ENCODE measurements at places on chromosomes 3 and 15. TPM values are rescaled to one million over a fixed set of nuclear protein-coding genes. Genes with fewer than 3 reads are reported as not detected.

The SLC12A6 gene
- total RNA-seq = 1.1 TPM

The NRROS gene
- total RNA-seq = not detected

The TM4SF18 gene
- 4.5 TPM for total RNA-seq

GRCh38 chr15:28861031-28861534 lies 12.6 kb upstream of the GOLGA6L7 start:
- no peak for DNase-seq

DNA sequence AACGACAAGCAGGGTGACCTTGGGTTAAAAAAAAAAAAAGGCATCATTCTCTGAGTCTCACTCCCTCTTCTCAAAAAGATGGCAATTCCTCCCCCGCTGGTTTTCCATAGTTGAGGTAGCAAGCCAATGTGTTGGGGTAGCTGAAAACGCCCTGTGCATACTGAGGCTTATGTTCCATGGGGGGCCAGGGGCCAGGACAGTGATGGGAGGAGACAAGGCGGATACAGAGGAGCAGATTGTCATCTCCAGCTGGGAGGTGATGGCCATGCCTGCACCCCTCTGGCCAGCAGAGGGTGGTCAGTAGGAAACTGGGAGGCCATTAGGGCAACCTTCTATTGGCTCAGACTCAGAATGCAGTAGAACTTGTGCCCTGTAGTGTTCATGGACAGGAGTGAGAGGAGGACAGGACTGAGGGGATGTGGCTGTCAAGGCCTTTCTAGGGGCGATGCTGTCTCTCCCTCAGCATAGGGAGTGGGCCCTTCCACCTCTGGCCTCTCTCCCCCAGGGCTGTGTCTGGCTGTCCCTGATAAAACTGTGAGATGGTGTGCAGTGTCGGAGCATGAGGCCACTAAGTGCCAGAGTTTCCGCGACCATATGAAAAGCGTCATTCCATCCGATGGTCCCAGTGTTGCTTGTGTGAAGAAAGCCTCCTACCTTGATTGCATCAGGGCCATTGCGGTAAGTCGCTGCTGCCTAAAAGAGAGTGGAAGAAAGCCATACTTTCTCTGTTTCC lies 1.9 kb downstream of the TF start:
- no peak for DNase-seq

- DNase-seq = no peak
Measured at GRCh38 chr3:183098536-183099025, 715 bp downstream of the MCCC1 start.

- DNase-seq = no peak
Measured at GRCh38 chr3:126342211-126342610, 15.0 kb downstream of the KLF15 start.

GRCh38 chr15:39207532-39208115 lies 373.3 kb upstream of the THBS1 start:
- DNase-seq = no peak

- no peak for DNase-seq
Measured at GRCh38 chr3:62832553-62832952, 42.7 kb downstream of the CADPS start.

DNA sequence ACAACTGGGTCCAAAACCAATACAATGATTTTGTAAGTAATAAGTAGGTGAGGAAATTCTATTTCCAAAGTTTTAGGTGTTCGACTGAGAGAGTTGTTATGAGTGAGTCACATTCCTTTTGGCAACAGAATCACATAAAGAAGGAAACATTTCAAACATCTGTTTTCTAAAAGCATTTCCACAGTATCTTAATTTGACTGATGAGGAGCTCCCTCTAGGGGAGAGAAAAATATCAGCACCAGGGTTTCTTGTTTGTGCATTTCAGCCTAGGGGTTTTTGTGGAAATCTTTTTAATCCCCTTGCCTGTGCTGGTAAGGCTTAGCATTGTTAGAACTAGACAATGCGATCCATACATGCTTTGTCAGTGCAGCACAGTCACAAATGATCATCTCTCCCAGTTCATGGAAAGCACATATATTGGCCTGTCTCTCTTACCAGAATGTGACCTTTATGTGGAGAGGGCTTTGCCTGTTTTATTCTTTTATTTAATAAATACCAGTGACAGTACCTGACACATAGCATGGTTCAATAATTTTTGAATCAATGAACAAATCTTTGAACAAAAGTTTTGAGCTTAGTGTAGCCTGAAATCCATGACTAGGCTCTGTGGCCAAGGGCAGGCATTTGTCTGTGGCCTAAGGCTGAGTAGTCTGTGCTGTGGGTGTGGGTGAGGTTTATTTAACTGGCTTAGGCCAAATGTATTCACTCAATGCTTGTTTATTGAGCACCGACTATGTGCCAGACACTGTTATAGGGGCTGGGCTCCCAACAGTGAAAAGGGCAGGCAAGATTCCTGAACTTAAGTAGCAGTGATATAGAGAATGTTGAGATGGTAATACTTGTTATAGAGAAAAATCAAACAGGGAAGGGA lies 21.1 kb upstream of the IQCF6 start:
- no peak for DNase-seq

DNA sequence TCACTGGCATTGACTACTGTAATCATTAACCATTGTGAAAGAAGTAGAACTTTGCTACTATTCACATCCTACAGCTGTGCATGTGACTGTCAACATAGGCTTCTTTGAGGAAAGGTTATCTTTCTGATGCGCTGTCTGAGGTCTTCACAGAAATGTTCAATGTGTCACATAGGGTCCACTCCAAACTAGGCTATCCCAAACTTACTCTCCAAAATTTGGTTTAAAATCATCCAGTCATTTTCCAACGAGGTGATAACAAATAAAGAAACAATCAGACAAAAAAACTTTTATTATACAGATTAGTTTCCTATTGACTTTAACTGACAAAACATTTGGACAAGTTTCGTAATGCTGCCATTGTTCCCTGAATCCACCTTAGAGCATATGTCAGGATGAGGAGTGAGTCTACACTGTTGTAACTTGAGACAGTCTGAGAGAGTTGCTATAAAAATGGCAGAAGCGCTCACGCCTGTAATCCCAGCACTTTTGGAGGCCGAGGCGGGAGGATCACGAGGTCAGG lies 511.6 kb downstream of the PLOD2 start:
- no peak for DNase-seq

DNA sequence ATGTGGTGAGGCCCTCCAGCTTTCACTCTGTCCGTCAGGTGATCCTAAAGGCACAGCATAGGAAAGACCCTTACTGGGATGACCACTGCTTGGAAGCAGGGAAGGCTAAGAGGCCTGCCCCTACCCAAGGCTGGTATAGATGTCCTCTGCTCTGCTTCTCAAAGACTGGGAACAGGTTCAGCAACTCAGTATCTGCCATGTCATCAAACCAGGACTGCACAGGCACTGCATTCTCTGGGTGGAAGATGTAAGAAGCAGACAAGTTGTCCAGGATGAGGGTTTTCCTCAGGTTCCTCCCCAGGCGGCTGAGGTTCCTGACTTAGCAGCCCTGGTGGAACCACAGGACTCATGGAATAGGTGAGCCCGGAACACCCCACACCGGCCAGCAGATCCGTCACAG lies 4.7 kb downstream of the FAM98B start:
- DNase-seq = no peak

DNA sequence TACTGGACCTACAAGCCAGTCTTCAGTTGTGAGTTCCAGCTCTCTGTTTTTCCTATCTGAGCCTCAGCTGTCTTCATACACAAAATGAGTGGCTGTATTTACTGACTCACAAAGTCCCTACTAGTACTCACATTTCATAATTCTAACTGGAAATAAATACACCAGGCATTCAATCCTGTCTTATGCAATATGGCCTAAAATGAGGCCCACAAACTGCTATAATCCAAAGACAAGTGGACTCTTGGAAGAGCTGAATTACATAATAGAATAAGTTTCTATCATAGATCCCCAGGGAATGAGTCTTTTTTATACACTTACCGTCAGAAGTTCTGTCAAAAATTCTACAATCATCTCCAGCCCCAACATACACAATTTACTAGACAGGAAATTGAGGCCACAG lies 211.9 kb downstream of the LRRN1 start:
- DNase-seq = no peak

DNA sequence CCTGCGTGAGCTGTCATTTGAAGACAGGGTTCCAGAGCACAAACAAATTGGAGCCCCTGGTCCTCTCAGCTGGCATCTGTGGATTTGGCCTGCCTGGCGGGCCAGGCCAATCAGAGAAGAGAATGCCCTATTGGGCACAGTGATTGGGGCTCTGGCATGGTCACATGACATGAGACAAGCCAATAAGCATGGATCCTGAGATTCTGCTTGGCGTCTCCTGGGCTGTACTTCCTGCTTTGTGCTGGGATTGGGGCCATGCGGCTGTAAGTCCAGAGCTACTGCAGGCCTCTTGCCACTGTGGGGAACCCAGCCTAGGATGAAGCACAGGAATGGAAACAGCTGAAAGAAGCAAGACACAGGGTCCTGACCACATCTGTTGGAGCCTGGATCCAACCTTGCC lies 121.4 kb downstream of the FBLN2 start:
- no peak for DNase-seq

GRCh38 chr3:4739289-4740236 lies 239.7 kb upstream of the BHLHE40 start:
- no peak for DNase-seq
